ENCODE measurements at places on chromosomes 13 and 19.

GRCh38 chr13:74695021-74695800 lies 561.0 kb upstream of the KLF12 start:
- no peak for DNase-seq

GRCh38 chr13:27203854-27204253 lies 32.2 kb upstream of the USP12 start:
- peak; percentile 32 for DNase-seq

DNA sequence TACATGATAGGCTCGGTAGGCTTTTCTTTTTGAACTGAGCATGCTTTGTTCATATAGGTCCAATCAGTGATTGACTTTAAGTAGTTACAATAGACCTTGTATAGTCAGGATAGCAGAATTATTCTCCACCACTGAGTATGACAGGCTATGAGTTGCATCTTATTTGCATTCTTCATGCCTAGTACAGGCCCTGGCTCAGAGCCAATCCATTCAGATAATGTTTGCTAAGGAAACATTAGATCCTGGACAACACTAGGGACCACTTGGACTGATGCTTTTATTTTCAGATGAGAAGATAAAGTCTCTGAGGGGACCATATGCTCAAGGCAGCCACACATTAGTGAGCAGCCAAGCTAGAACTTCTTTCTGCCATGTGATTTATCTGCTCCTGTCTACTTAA lies 133.9 kb downstream of the KL start:
- DNase-seq: no peak

DNA sequence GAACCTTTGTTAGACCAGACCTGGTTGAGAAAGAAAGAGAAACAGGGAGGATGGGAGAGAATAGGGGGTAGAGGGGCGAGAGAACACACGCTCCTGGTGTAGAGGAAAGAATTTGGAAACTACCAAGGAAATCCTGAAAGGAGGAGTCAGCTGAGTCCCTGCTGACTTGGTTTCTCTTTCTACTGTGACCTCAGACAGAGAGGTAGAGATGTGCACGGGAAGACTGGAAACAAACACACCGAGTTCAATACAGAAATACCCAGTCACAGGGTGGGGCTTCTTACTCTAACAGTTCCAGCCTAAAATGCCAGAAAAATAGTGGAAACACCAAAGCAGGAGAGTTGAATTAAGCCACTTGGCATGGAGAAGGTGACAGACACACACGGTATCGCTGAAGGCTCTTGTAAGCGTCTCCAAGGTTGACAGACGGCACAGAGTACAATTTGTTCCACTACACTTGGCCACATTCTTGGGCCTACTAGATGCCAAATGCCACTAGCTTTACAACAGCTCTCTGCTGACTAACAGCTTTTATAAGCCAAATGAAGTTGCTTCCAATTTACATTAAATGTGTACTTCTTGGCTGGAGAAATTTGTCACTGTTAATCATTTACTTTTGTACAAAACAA lies 28.1 kb downstream of the LATS2 start:
- peak; percentile 41 for DNase-seq

GRCh38 chr19:51571599-51571998 lies 516 bp downstream of the ZNF175 start:
- no peak for DNase-seq

GRCh38 chr13:112246731-112247470 lies 129.3 kb upstream of the SPACA7 start:
- DNase-seq: no peak

DNA sequence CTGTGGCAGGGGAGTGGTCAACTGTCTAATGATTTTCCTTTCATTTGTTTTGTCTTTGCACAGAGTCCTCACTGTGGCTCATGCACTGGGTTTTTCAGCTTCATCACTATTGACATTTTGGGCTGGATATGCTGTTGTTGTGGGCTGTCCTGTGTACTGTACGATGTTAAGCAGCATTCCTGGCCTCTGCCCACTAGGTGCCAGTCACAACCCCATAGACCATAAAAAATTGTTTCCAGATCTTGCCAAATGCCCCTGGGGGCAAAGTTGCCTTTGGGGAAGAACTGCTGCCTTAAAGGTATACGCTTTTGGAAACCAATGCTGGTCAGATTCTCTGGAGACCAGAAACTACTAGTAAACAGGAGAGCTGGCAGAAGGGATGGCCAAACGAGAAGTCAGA lies 310.4 kb downstream of the SPRY2 start:
- DNase-seq: no peak

- peak; percentile 12 for DNase-seq
Measured at GRCh38 chr13:27918918-27919658, 712 bp upstream of the PDX1 start.

DNA sequence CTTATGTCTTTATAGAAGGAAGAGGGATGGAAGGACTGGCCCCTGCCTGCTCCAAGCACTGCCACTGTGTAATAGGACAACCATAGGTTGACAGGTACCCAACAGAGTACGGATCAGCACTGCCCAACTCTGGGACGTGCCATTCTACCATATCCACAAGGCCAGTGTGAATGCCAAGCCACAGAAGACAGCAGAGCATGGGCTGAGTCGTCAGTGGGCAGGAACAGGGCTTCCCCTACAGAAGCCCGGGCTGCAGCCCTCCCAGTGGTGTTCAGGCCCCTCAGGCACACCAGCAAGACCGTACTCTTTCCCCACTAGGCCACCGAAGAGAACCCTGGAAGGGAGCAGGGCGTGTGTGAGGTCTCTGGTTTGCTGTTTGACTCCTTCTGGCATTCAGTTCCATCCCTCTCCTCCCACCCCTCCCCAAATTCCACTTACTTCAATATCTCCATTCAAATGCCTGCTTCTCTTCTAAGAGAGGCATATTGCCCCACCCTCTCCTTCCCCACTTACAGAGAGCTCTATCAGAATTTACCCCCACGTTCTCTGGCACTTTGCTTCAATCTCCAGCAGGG lies 209.4 kb downstream of the FOXO1 start:
- DNase-seq: no peak

GRCh38 chr19:50546527-50547221 lies 21.6 kb downstream of the LRRC4B start:
- no peak for DNase-seq

GRCh38 chr13:64553411-64554129 lies 2676.6 kb downstream of the PCDH9 start:
- DNase-seq: no peak

- DNase-seq: peak; percentile 73
Measured at GRCh38 chr13:42740753-42741152, 40.6 kb upstream of the FAM216B start.

- DNase-seq: peak; percentile 27
Measured at GRCh38 chr13:71759651-71760511, 107.1 kb downstream of the DACH1 start.

- no peak for DNase-seq
Measured at GRCh38 chr13:109644069-109644750, 142.2 kb downstream of the IRS2 start.

DNA sequence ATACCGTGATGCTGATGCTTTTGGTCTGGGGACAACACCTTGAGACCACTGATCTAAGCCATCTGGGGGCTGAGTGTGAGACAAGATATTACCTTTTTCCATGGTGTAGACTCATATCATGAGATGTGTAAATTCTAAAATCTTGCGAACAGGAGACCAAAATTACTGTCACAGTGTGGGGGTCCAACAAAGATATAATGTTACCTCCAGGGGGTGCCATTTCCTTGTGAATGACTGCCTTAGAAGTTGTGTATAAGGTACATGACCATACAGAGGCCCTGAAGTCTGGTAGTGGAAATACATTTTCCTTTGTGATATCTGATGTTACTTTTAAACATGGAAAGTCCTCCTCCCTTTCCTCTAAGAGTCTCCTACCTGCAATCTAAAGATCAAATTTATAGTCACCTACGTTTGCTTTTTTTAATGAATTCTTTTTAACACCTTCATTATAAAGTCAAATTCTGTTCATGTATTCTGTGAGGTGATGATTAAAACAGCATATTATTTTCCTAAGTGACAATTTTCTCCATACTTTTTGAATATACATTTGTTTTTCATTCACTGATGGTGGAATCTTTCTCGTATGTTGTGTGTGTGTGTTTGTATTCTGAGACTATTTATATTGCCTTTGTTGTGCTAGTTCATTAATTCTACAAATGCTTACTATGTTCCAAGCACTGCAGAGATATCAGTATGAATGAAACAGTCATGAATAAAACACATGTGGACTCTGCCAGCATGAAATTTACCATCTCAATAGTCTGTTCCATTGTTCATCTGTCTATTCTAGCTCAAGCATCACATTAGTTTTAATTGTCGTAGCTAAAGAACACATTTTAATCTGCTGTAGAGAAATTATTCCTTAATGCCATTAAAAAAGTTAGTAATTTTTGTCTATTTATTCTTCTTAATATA lies 113.7 kb downstream of the RFC3 start:
- DNase-seq: no peak

- no peak for DNase-seq
Measured at GRCh38 chr13:50228527-50228926, 213.3 kb downstream of the KCNRG start.

- no peak for DNase-seq
Measured at GRCh38 chr13:90640976-90641375, 706.5 kb upstream of the MIR17HG start.

- peak; percentile 73 for DNase-seq
Measured at GRCh38 chr19:1105008-1105872, 1.4 kb downstream of the GPX4 start.

GRCh38 chr19:33134571-33135041 lies 2.7 kb downstream of the WDR88 start:
- DNase-seq: no peak

- no peak for DNase-seq
Measured at GRCh38 chr19:40941481-40942219, 49.4 kb upstream of the CYP2B6 start.

- DNase-seq: peak; percentile 85
Measured at GRCh38 chr19:29873024-29873800, 61.4 kb downstream of the CCNE1 start.

DNA sequence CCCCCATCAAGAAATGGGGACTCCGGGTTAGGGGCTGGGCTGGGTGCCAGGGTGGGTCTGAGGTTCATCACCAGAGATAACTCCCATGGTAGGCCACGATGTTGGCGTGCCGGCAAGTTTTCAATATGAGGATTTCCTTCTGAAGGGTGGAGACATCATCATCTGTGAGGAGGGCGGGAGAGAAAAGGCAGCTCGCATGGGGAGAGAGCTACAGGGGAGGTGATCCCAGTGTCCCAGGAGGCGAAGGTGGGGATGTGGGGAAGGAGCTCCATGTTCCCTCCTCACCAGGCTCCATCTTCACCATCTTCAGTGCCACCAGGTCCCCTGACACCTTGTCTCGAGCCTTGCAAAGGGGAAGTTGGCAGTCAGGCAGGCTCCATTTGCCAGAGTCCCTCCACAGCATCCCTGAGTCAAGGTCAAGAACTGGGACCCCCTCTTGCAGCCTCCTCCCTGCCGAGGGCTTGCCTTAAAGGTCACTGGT lies 430 bp downstream of the MAP4K1 start:
- no peak for DNase-seq

DNA sequence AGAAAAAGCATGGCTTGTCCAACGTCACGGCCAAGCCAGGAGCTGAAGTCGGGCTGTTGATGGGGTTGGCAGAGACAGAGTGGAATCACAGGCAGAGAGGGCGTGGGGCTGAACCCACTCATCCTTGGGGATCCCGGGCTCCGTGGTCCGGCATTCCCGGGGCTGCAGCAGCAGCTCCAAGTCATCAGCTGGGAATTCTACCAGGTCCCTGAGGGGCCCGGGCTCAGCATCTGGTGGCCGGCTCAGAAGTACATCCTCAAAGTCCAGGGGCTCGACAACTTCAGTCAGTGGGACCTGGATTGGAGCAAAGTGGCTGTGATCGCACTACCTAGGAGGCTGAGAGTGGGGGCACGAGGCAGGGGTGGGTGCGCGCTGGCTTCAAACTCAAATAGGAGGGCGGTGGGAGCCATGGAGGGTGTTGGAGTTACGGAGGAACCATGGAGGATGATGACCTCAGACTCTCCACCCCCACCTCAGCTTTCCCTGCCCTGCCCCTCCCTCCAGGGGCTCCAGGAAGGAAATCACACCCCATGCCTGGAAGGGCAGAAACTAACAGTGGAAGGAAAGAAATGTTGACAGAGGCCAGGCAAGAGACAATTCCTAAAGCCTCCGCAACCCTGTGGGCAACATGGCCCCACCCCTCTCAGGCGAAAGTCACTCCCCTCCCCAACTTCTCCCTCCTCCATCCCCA lies 9.5 kb downstream of the DOCK6 start:
- DNase-seq: no peak

- DNase-seq: no peak
Measured at GRCh38 chr19:6852001-6852400, 35.4 kb upstream of the ADGRE1 start.

- DNase-seq: no peak
Measured at GRCh38 chr19:16191216-16191908, 6.2 kb downstream of the FAM32A start.

DNA sequence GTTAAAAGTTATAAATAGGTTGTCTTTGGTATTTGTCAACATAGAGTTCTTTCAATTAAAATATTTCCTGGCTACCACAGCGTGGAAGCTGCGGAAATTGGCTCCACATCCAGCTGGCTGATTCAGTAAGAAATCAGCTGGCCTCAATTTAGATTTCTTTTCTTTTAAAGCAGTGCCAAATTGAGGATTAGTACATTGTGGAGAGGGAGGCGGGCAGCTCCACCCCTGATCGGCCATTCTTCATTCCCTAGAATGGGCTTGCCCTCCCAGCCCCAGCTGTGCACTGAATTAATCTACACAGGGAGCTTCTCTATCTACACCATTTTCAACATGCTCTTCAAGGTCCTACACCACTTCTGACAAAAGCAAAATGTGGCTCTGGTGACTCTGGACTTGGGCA lies 624.8 kb downstream of the DACH1 start:
- DNase-seq: no peak

GRCh38 chr13:113927661-113928581 lies 46.0 kb downstream of the C13orf46 start:
- DNase-seq: peak; percentile 32

GRCh38 chr13:94232161-94232950 lies 247.1 kb downstream of the DCT start:
- DNase-seq: no peak

- DNase-seq: no peak
Measured at GRCh38 chr13:67410645-67411044, 180.5 kb upstream of the PCDH9 start.

GRCh38 chr13:44140146-44140545 lies 233.5 kb upstream of the SERP2 start:
- DNase-seq: peak; percentile 62
